ENCODE measurements at places on chromosomes 2 and 18.

- DNase-seq = no peak
Observed at GRCh38 chr18:31586616-31587015, 5.1 kb upstream of the TTR start.

- DNase-seq = no peak
Observed at GRCh38 chr2:241640165-241640795, 2.8 kb downstream of the ATG4B start.

DNA sequence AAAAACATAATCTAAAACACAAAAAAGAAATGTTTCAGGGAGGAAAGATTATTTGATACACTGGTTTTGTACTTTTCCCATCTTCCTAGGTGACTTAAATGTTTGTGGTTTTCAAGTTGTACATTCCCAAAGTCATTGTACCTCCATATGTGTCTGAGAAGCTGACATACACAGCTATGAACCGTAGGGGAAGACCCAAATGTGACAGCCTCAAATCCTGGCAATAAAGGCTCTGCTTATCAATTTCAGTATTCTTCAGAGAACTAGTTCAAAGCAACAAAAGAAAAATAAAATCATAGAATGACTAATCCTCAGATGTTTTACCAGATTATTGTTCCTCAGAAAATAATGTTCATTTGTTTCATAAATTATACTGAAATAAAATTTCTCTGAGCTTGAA lies 2.5 kb downstream of the DYNC2LI1 start:
- no peak for DNase-seq

GRCh38 chr18:12703096-12703567 lies 290 bp downstream of the PSMG2 start:
- no peak for DNase-seq

DNA sequence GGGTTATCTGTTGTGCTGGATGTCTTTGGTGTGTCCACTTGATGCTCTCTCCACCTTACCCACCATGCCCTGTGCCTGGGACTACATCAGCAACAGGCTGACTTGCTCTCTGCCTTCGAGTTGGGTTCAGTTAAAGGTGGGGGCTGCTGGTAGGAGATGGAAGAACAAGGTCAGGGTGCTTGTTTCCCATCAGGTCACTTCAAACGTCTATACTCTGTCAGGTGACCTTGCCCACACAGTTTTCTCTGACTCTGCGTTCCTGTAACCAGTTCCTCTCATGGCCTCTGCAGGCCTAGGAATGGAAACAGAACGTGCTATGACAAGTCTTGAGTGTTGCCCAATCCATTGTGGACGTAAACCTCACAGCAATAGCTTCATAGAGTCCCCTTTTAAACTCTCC lies 38.4 kb upstream of the PAPOLG start:
- DNase-seq = no peak

DNA sequence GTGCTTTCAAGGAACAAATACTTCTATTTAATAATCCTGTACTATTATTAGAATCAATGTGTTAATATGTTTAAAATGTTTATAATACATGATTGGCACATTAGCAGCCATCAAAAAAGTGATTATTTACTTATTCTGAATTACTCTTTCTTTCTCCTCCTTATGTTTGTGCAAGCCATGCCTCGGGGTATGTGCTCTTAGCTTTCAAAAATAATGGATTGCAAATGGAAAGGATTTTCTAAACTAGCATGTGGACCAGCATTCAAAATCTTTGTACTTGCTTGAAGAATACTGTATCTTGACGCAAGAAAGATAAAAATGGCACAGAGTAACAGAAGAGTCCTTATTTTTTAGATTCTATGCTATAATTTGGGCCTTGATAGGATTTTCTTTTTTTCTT lies 156.5 kb downstream of the CDH7 start:
- no peak for DNase-seq

DNA sequence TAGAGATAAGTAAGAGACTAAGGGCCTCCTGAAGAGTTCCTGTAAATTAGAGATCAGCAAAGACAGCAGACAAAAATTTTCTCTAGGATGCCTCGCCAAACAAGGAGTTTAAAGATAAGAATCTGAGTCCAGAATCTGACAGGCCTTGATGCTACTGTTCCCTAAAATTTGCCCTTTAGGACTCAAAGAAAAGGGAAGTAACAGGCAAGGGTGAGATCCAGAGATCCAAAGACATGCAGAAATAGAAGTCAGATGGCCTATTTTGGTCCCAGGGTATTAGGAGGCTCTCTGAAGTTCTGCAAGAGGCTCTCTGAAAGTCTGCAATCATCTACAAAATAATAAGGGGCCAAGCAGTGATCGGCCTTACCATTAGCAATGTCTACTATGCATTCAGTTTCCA lies 33.0 kb downstream of the GALNT5 start:
- no peak for DNase-seq

Measured in activated effector memory CD4-positive, alpha-beta T cell treated with Interleukin-2 at 50 U/mL for 16 hours (primary cell).